ENCODE measurements at places on chromosomes 11 and 22. TPM values are rescaled to one million over a fixed set of nuclear protein-coding genes. Genes with fewer than 3 reads are reported as not detected.

DNA sequence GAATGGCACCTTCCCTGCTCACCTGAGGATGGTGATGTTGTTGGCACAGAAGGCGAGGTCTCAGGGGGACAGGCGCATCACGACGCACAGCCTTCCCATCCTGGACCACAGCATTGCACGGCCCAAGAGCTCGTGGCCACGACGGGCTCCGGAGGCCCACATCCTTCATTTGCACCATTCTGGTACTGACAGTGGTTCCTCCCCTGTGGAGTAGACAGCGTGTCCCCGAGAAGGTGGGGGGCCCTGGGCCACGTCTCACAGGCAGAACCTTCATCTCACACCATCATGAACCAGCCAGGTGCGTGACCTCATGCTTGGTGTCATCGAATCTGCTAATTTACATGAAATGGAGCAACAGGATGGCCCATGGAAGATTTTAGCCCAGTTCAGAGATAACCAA is 180.0 kb downstream of the CTTN start:
- no peaks in the 10 kb centered on the region for H3K4me1 ChIP-seq
- H3K27me3 ChIP-seq: no peaks in the 10 kb centered on the region
- DNase-seq: no peak
- no peaks in the 10 kb centered on the region for H3K36me3 ChIP-seq
- H3K4me3 ChIP-seq: no peak overlapping the region
- no peak overlapping the region for H3K27ac ChIP-seq

DNA sequence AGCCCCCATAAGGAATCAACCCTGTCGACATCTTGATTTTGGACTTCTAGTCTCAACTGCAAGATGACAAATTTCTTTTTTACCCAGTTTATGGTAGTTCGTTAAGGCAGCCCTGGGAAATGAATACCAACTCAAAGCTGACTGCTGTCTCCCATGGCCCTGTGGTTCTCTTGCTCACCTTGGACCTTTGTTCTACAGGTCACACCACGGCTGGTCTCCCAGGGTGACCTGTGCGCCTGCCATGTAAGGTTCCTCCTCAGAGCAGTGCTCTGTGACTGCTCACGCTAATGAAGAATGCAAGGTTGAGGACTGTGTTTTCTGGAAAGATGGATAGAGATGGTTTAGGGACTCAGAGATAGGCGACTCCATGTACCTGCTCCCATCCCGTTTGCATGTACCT is 68.2 kb downstream of the ZNRF3 start:
- no peak overlapping the region for H3K27ac ChIP-seq
- no peak for DNase-seq
- H3K36me3 ChIP-seq: no peaks in the 10 kb centered on the region
- H3K27me3 ChIP-seq: no peaks in the 10 kb centered on the region
- H3K4me3 ChIP-seq: no peak overlapping the region

DNA sequence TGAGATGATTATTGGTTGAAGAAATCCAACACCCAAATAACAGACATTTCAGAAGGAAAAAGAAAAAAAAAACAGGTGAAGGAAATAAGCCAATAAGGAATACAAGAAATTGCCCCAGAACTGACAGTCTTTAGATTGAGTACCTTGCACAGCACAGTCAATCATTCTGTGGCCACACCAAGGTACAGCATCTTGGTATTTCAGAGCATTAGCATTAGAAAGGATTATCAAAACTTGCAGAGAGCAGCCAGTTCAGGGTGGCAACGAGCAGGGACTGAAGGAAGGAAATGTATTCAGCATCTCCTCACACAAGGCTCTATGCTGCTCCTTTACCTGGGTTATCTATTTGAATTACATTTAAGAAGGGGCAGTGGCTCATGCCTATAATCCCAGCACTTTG is 2.1 kb downstream of the ADA2 start:
- DNase-seq: peak; percentile 33
- peaks cover 19% of the 10 kb centered on the region for H3K4me1 ChIP-seq
- H3K27me3 ChIP-seq: no peaks in the 10 kb centered on the region
- H3K27ac ChIP-seq: no peak overlapping the region

DNA sequence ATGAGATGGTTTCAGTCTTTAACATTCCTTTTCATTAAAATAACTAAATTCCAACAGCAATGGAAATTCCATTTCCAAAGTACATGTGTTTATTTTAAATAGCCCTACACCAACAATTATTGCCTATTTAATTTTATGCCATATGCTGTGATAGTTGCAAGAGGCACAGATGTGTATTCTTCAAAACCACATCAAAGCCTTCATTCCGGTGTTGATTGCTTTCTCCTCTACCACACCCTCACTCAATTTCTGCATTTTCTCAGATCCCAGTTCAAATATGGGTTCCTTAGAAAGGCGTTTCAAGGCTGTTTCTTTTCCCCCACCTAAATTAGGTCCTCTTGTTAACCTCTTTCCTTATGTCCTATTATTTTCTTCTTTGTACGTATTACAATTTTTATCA is 6.0 kb upstream of the HSD17B12 start:
- no peaks in the 10 kb centered on the region for H3K36me3 ChIP-seq
- H3K4me1 ChIP-seq: no peaks in the 10 kb centered on the region
- DNase-seq: no peak
- H3K4me3 ChIP-seq: no peak overlapping the region

- H3K27ac ChIP-seq: no peak overlapping the region
- no peaks in the 10 kb centered on the region for H3K27me3 ChIP-seq
- H3K4me1 ChIP-seq: no peaks in the 10 kb centered on the region
- H3K4me3 ChIP-seq: no peak overlapping the region
- no peak for DNase-seq
Measured at GRCh38 chr22:45692549-45692948, 20.9 kb downstream of the ATXN10 start.

- H3K36me3 ChIP-seq: no peaks in the 10 kb centered on the region
- DNase-seq: no peak
- no peaks in the 10 kb centered on the region for H3K4me1 ChIP-seq
- H3K27me3 ChIP-seq: no peaks in the 10 kb centered on the region
- H3K4me3 ChIP-seq: no peak overlapping the region
Measured at GRCh38 chr11:80595011-80595410, 1154.2 kb upstream of the TENM4 start.

DNA sequence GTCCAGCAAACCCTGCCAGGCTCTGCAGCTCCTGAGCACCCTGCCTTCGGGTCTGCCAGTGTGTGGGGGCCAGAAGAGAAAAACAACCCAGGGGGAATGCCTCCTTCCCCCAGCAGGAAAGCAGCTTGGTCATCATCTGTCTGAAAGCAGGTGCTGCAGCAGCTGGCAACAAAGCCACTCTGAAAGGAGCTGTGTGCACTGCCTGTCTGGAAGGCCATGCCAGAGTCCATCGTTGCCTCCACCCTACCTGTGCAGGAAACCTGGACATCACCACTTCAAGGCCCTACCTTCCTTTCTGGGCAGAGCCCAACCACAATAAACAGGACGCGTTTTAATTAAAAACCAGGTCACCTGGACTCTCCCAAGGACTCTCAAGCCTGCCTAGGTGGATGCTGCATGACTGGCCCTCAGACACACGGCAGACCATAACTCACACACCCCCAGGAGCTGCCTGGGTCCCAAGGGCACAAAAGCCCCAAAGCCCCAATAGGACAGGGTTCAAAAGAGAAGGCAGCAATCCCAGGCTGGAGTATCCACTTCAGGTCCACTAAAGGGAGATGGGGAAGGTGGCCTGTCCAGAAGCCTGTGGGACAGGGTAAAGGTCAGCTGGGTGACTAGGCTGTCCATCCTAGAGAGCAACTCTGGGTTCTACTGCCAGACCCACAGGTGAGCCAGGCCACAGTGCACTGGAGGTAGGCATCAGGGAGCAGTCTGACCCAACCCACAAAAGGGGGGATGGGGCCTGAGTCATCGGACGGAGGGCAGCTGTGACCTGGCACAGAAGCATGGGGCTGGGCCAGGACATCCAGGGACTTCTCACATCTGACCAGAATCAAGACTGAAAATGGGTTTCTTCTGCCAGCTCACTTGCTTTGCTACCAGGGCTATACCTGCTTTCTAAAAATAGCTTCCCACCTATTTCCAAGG is 6.1 kb downstream of the GNB1L start:
- no peak overlapping the region for H3K4me3 ChIP-seq
- H3K4me1 ChIP-seq: peaks cover 7% of the 10 kb centered on the region
- DNase-seq: no peak
- H3K27ac ChIP-seq: no peak overlapping the region
- H3K27me3 ChIP-seq: no peaks in the 10 kb centered on the region
- no peaks in the 10 kb centered on the region for H3K36me3 ChIP-seq

DNA sequence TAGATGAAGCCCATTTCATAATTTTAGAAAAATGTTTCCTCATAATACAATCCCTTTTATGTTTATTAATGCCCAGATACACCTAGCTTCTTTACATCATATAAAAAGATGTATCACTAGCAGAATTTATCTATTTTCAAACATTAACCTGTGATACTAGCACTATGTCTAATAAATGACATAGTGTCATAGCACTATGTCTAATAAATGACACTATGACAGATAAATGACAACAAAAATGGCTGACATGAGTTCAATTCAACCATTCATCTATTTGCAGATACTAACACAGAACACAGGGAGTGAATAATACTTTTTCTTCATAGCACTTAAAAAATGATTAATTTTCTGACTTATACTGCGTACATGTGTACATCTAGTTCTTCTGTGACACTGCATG is 19.4 kb upstream of the KDM4E start:
- no peak for DNase-seq
- H3K27me3 ChIP-seq: peaks cover 14% of the 10 kb centered on the region
- H3K4me1 ChIP-seq: no peaks in the 10 kb centered on the region
- no peaks in the 10 kb centered on the region for H3K36me3 ChIP-seq

PKDREJ gene
- not detected for total RNA-seq

SLC22A8 gene
- not detected for total RNA-seq

TEX54 gene
- total RNA-seq: not detected

SLC25A18 gene
- 0.88 TPM for total RNA-seq

CNTN5 gene
- total RNA-seq: 0.19 TPM

NCF4 gene
- not detected for total RNA-seq

Measured in neural progenitor cell (in vitro differentiated cells).